ENCODE measurements at places on chromosomes 12 and 14. TPM values are rescaled to one million over a fixed set of nuclear protein-coding genes. Genes with fewer than 3 reads are reported as not detected.

GRCh38 chr14:79758985-79759384 lies 452.3 kb downstream of the DIO2 start:
- DNase-seq = no peak

DNA sequence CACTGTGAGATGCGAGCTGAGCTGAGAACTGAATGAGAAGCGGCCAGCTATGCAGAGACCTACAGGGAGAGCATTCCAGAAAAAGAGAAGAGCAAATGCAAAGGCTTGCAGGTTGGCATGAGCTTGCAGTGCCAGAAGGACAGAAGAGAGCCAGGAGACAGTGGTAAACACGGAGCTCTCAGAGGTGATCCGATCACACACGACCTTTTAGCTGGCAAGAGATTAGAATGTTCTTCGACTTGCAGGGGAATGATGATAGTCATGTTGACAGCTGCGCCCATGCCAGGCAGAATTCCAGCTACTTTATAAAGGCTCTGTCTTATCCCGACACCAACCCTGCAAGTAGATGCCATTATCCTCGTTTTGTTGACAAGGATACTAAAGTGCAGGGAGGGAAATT lies 256.8 kb downstream of the VRK1 start:
- DNase-seq = no peak

- DNase-seq = no peak
Measured at GRCh38 chr12:114747012-114747858, 63.3 kb upstream of the TBX3 start.

- no peak for DNase-seq
Measured at GRCh38 chr12:48115957-48116356, 3.2 kb upstream of the PFKM start.

- DNase-seq = no peak
Measured at GRCh38 chr12:115303723-115304309, 619.8 kb upstream of the TBX3 start.

- no peak for DNase-seq
Measured at GRCh38 chr12:13425766-13426165, 229.2 kb downstream of the EMP1 start.

- no peak for DNase-seq
Measured at GRCh38 chr12:1934068-1934467, 15.6 kb upstream of the CACNA2D4 start.

Gene ACSM4
- total RNA-seq = not detected

Gene ESPL1
- total RNA-seq = 0.81 TPM

Gene GNPTAB
- 52.9 TPM for total RNA-seq

Gene GPR68
- 0.13 TPM for total RNA-seq

GRCh38 chr14:50677527-50678063 lies 9.5 kb upstream of the SAV1 start:
- no peak for DNase-seq

Gene GRIN2B
- total RNA-seq = 0.03 TPM

DNA sequence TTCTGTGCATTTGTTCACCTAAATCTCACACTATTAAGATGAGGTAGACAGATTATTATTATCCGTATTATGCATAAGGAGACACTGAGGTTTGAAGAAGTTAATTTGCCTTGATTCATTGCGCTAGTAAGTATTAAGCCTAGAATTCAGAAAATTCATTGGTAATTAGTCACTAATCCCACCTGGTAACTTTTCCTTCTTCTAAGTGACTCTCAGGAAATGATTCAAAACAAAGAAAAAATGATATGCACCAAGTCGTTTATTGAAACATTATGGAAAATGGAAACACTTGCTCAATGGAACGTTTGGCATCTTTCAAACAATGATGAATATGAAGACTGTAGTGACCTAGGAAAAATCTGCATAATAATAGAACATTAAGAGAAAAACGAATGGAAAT lies 15.2 kb downstream of the RFX4 start:
- DNase-seq = no peak

- DNase-seq = no peak
Measured at GRCh38 chr12:94286583-94287244, 138.3 kb downstream of the PLXNC1 start.

DNA sequence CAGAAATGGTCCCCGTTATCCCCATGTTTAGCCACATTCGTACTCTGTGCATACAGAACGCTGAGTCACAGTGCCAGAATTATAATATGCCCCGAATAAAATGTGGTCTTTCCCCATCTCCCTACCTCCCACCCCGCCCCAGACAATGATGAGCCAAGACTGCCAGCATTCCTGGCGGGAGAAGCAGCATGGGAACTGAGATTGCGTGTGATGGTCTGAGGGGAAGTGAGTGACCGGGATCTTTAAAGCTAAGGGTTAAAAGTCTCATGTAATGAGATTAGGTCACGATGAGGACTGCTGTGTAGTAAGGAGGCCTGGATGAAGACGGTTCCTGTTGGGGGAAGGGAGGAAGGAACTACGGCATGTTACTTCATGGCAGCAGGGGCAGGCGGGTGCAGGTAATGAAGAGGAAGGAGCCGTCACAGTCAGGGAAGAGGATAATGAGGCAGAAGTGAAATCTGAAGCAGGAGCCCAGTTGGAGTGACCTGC lies 243.3 kb upstream of the FKBP4 start:
- DNase-seq = no peak

DNA sequence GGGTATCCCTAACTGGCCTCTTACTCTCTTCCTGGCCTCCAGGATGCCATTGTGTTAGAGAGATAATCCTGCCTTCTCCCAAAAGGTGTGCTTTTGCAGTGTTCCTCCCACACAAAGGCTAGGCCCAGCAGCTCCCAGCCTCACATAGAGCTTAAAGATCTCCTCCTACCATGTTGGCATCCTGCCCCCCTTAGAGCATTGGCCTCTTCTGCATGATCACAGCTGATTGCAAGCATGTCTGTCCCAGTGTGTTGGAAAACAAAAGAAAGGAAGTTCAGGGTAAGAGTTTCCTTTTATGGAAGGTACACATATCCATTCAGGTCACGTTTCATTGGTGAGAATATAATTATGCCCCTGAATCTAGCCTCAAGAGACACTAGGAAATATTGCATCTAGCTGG lies 405.4 kb downstream of the TMTC2 start:
- no peak for DNase-seq

Gene MYRFL
- total RNA-seq = 0.11 TPM
